A549 treated with CpdA at 1 μM for 4 hours (cell line): ENCODE measurements at places on chromosomes 16 and 17. TPM values are rescaled to one million over a fixed set of nuclear protein-coding genes. Genes with fewer than 3 reads are reported as not detected.

ZNF385C gene
- total RNA-seq, result 0.13 to 0.27 TPM (median 0.19 TPM) in 4 of 5 replicates, not detected in the other

LRRC75A gene
- total RNA-seq, result 0.96 to 1.4 TPM (median 1.2 TPM) in 5 replicates

SLC35G6 gene
- not detected in 5 replicates for total RNA-seq

MIS12 gene
- 18.1 to 21.5 TPM (median 20.4 TPM) in 5 replicates for total RNA-seq

SLC6A2 gene
- total RNA-seq, result 0.05 TPM in 2 of 5 replicates, not detected in the others
